Activated T-cell treated with anti-CD3 and anti-CD28 coated beads, Interleukin-2, amount 50 U/mL, for 4 hours (primary cell): ENCODE measurements at places on chromosomes 2 and 18.

- DNase-seq, result no peak
Observed at GRCh38 chr2:106931717-106932335, 45.9 kb upstream of the ST6GAL2 start.

DNA sequence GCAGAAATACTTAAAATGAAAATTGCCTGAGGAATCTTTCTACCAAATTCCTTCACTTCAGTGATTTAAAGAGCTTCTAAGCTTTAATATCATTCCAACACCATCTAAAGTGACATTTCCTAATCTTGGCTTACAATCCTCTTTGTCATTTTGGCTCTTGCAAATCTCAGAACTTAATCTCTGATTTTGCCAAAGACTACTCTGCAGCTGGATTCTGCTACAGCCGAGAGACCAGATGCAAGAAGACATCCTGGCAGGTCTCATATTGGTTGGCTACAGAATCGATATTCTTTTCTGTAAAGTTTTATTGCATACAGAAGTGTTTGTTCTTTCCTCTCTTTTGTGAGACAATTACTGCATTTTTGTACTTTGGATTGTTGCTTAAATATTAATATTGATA is 716.5 kb upstream of the LRATD1 start:
- no peak for DNase-seq

DNA sequence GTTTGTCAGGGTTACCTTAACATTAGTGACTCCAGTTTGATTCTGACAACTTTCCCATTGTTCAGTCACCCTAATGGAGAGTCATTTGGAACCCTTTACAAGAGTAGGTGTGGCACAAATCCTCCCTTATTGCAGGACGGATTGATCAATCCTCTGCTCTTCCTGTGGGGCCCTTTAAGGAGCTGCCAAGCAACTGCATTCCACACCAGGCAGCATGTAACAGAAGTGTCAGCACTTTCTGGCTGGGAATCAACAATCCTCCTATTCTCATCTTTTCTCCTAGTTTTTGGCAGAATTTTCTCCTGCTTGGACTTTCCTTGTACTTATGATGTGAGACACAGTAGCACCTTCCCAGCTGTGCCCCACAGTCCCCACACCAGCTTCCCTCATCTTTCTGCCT is 177.8 kb downstream of the ST6GAL2 start:
- DNase-seq, result no peak

DNA sequence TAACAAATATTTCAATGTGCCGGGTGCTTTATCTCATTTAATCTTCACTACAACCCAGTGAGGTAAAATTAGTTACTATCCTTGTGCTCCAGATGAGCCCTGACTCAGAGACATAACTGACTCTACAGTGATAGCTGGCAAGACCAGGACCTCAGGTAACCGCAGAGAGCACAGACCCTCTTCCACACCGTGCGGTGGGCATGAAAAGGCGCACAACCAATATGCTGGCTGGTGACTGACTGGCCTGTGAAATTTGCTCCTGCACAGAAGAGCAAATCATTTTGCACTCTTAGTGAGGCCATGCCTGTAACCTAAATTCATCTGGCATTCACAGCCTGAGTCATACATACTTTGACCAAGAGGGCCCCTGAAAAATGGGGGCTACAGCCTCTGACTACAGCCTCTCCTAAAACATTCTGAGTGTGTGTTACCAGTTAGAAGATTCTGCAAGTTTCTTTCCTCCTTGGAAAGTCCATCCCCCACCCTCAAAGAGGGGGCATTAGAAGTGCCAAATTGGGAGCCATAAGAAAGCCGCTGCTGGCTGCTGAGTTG is 22.4 kb upstream of the MSGN1 start:
- DNase-seq, result no peak

DNA sequence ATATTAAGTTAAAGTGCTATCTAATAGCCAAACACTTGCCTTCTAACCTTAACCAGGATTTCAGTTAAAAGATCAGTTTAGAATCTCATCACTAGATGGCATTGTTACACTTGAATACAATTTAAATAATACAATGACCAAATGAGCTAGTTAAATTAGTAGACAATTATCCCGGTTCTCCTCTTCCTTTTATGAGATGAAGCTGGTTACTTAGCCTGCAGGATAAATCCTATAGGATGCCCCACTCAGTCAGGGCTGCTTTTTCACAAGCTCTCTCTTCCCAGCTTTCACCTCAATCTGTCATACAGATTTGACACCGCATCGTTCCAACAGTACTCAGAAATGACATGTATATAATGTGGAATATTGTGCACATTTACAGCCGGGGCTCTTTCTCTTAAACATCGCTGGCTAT is 678.8 kb downstream of the KCNJ3 start:
- no peak for DNase-seq

- no peak for DNase-seq
Observed at GRCh38 chr18:8730080-8730827, 24.9 kb downstream of the MTCL1 start.

DNA sequence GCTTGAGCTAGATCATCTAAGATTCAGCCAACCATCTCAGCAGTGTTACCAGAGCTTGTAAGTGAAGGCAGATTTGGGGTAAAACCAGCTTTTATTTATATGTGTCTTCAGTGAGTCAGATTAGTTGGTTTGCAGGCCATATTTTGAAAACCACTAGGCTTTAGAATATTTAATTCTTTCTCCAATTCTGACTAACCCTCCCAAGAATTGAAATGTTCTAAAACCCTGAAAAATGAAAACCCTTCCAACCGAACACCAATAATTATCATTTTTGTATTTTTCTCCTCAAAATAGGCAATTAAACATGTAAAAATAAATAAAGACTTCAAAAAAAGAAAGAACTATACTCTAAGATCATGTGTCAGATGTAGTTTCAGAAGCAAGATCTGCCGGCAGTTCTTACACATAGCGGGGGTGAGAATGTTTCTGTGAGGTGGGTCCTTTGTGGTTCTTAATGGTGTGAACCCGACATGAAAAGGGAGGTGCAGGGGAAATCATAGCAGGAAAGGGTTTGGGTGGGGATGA is 14.2 kb downstream of the PLEK start:
- DNase-seq, result no peak

DNA sequence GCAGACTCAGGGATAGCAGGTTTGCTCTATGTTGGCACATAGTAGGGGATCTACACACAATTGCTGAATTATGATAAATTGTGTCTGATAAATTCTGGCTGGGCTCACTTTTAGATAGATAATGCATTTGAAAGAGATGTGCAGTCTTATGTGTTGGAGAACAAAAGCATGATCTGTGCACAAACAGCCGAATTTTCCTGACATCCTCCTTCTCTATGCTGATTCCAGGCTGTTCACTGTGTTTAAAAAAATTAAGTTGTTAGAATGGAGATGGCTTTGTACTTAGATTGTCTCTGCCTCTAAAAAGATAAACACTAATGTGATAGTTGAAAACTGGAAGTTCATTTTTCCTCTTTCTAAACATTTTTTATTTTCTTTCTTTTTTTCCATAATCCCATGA is 2.1 kb downstream of the CERS6 start:
- DNase-seq, result no peak

- DNase-seq, result no peak
Observed at GRCh38 chr2:200662727-200663126, 76.9 kb downstream of the AOX1 start.

DNA sequence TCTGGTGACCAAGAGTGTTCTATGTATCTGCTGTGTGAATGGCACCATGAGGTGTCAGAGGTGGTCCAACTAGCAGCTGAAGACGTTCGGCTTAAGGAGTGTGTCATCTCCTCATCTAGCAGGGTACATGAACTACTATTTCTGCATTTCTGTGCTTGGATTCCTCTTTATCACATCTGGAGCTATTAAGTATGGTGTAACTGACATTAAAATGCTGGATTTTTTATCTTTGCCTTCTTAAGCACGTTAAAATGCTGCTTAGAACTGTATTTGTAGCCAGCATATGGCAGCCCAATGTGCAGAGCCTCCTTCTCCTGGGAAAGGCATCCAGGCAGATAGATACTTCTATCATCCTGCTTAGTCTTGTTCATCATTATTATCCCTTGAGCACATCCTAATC is 409.3 kb upstream of the MMADHC start:
- no peak for DNase-seq

DNA sequence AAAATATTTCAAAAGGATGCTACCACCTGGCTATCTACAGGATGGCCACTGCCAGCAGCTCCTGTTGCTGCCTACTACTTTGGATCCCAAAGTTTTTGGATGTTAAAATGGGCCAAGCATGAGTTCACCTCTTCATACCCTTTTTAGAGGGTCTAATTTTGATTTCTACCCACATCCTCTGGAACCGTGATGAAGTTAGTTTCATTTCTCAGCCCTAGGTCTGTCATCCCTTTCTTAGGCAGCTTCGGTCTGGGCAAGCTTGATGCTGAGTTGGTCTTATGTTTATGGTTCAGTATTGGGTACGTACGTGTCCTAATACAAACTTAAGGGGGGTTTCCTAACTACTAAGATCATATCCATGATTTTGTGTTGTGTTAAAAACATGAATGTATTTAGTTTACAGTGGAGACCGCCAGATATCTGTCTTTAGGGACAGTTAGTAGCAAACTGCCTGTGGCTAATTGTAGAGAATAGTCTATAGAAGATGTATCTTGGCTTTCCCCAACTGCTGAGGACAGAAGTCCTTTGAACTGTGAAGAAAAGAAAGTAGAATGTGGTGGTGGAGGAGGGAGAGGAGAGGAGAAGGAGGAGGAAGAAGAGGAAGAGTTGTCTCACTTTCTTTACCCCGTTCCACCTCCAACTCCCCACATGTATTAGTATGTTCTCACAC is 184.9 kb downstream of the UBE2E3 start:
- DNase-seq, result no peak

GRCh38 chr2:142926445-142926844 is 49.0 kb downstream of the KYNU start:
- DNase-seq, result no peak

- DNase-seq, result no peak
Observed at GRCh38 chr2:66535574-66536289, 100.8 kb downstream of the MEIS1 start.

DNA sequence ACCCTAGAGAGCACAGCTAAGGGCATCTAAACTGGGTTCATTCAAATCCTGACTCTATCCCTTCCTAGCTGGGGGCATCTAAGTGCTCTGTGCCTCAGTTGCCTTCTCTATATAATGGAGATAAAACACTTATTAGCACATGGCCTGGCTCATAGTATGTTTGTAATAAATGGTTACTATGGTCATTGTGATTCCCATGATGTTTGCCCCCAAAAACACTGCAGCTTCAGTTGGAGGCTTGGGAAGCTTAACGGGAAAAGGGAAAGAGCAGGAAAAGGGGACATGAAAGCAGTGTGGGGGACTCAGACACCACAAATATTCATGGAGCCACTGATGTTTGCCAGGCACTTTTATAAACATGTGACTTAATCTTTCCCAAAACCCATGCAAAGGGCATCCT is 118.1 kb downstream of the INHBB start:
- DNase-seq, result no peak

DNA sequence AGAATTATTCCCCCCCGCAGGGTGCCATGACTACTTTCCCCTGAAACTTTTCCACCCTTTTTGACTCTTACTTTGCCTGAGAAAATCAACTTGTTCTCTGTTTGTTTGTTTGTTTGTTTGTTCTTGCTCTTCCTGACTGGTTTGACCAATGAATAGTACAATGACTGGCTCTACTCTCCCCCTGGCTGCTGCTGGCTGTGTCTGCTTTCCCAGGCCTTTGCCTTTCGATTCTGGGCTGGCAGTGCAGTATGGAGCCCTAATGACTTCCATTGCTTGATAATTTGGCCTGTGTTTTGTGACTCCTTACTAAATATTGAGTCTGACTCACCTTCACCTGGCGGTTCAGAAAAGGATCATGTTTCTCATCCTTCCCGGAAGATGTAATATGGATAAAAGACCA is 241.1 kb downstream of the TMEM182 start:
- no peak for DNase-seq

GRCh38 chr18:63223837-63224236 is 95.7 kb downstream of the BCL2 start:
- no peak for DNase-seq

DNA sequence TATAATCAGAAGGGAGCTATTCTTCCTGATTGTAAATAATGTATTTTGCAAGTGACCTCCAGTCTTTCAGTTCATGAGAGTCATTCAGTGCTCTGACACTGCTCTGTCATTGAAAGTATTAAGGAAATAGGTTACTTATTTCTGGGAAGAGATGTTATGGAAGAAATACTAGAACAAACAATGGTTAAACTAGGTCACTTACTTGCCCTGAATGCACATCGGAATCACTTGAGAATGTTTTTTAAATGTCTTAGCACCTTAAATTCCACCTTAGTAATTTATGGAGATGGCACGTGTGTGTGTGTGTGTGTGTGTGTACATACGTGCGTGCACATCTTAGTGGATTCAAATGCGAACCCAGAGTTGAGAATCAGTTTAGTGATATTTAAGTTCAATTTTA is 126.6 kb upstream of the KCNH7 start:
- DNase-seq, result no peak

- DNase-seq, result no peak
Observed at GRCh38 chr2:69138793-69139459, 125.9 kb downstream of the ANTXR1 start.

GRCh38 chr18:23101861-23102432 is 33.3 kb upstream of the CABLES1 start:
- DNase-seq, result no peak
